Right cardiac atrium (tissue), 5 donors: ENCODE measurements at places on chromosomes 6 and 20. TPM values are rescaled to one million over a fixed set of nuclear protein-coding genes. Genes with fewer than 3 reads are reported as not detected.

GRCh38 chr20:36062799-36063198, 91.7 kb upstream of the EPB41L1 start:
- DNase-seq = no peak

GRCh38 chr6:69286331-69286730, 510.5 kb downstream of the LMBRD1 start:
- DNase-seq = peak; percentile 28

GRCh38 chr6:167493976-167494697, 169.3 kb downstream of the TTLL2 start:
- DNase-seq = peak; percentile 85

DNA sequence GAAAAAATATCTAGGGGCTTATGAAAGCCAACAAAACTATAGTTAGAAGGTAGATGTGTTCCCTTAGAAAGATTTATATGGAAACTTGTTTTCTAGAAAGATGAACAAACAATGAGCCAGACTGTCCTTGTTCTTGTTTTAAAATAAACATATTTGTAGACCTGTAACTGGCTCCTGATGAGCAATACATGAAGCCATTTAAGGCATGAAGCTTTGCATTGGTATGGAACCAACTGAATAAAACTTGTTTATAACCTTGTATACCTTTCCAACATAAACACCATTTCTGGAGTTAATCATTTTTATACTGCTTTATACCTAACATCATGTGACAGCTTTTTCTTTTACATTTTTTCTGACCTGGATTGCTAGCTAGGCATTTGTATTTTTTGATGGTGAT, 247.8 kb downstream of the PRL start:
- DNase-seq = no peak

DNA sequence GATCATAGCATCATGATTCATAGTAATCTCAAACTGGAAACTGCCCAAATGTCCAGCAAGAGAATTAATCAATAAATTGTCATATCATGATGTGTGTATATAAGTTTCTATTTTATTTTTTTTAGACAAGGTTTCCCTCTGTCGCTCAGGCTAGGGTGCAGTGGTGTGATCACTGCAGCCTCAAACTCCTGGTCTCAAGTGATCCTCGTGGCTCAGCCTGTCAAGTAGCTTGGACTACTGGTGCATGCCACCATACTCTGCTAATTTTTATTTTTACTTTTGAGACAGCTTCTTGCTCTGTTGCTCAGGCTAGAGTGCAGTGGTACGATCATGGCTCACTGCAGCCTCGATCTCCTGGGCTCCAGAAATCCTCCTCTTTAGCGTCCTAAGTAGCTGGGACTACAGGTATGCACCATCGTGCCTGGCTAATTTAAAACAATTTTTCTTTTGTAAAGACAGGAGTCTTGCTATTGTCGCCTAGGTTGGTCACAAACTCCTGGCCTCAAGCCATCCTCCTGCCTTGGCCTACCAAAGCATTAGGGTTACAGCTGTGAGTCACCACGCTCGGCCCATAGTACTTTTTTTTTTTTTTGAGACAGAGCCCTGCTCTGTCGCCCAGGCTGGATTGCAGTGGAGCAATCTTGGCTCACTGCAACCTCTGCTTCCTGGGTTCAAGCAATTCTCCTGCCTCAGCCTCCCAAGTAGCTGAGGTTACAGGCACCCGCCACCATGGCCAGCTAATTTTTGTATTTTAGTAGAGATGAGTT, 8.7 kb upstream of the ATRN start:
- DNase-seq = no peak

The CAP2 gene
- total RNA-seq = 127 TPM
